Spleen (tissue), 13 donors: ENCODE measurements at places on chromosomes 5 and 9. TPM values are rescaled to one million over a fixed set of nuclear protein-coding genes. Genes with fewer than 3 reads are reported as not detected.

- DNase-seq: no peak
These were observed 37.8 kb downstream of the EBF1 start for GRCh38 chr5:159061834-159062474.

- DNase-seq: no peak
These were observed 249.7 kb upstream of the MAP3K1 start for GRCh38 chr5:56565644-56566043.

The PTPRD gene
- 7.3 TPM for total RNA-seq

The LRRC70 gene
- total RNA-seq: 14.7 TPM

The ADAMTSL1 gene
- 3.9 TPM for total RNA-seq

- no peak for DNase-seq
These were observed 56.3 kb downstream of the GDA start for GRCh38 chr9:72205513-72205912.

- no peak for DNase-seq
These were observed 31.7 kb downstream of the ZDHHC21 start for GRCh38 chr9:14661421-14662059.

DNA sequence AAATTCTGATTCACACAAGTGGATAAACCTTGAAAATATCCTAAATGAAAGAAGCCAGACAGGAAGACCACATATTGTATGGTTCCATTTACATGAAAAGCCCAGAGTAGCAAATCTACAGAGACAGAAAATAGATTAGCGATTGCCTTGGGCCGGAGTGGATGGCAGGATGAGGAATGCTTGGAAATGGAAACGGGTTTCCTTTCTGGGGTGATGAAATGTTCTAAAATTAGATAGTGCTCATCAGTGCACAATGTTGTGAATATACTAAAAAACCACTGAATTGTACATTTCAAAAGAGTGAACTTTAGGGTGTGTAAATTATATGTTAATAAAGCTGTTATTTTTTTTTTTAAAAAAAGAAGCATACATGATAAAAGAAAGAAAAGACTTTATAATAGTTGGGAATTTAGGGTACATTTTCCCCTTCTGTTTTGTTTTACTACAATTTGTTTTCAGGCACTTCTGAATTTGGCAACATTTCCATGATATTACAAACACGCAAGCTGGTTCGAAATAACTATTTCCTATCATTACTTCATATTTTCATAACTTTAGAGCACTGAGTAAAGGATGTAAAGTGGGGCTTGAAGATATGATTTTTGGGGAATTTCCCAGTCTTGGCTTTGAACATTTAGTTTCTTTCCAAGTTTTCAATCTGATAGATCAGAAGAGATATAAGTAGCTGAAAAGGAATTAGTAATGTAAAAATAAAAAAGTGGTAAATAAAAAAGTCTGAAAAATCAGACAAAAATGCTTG lies 23.9 kb downstream of the SLC35A4 start:
- DNase-seq: no peak

The REXO4 gene
- 21.5 TPM for total RNA-seq

GRCh38 chr9:93203718-93204469 lies 20.0 kb downstream of the WNK2 start:
- DNase-seq: peak; percentile 66

GRCh38 chr5:97009212-97009898 lies 73.5 kb downstream of the LNPEP start:
- no peak for DNase-seq

The SPINK7 gene
- total RNA-seq: not detected

DNA sequence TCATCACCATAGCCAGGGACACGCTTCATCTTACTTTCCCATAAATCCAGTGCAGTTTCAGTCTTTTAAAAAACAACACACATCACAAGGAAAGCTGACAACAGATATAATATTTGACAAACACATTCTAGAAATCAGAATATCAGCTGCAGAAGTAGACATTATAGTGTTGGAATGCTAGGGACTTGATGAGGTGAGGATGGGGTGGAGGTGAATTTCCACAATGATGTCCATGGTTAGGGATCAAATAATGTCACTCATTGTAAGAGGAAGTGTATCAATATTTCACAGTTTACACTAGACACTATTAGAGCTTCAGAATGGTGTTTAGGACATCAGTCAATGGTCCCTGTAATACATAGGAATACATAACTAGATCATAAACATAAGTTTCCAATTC lies 7.0 kb downstream of the FST start:
- DNase-seq: no peak

DNA sequence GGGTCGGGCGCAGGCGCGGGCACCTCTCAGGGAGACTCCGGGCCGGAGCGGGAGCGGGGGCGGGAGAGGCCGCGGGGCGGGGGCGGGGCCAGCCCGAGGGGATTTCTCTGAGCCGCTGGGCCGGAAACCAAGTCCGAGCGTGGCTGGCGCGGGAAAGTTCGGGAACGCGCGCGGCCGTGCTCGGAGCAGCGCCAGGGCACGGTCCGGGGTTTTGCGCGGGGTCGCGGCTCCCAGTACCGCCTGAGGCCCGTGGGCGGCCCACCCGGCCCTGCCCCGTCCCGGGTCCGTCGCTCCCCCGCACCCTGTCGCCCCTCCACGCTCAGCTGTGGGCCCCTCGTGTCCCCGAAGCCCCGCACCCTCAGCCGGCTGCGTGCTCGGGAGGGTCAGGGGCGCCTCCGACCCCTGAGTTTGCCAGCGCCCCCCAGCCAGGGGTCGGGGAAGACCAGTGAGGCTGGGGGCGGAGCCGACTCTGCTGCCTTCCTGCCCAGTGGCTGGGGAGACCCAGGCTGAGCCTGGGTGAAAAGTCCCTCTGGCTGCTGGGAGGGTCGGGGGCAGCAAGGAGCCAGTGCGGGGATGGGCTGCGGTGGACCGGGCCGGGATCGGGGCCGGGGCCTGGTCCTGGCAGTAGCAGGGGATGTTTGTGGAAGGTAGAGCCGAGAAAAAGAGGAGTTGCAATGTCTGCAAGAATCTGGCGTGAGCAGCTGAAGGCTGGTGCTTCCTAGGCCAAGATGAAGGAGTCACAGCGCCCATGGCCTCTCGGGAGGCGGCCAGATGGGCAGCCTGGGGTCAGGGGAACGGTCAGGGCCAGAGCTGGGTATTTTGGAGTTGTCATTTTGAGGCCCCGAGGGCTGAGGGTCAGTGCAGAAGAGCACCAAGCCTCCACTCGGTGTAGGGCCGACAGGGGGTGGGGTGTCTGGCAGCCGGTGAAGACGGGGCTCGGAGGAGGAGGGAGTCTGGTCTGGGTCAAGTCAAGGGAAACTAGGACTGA lies 588 bp downstream of the TRAF2 start:
- DNase-seq: no peak

GRCh38 chr5:173463207-173463606 lies 135.0 kb upstream of the STC2 start:
- no peak for DNase-seq

The FAM169A gene
- 8.1 TPM for total RNA-seq

The UGCG gene
- 62.8 TPM for total RNA-seq

The MYMK gene
- total RNA-seq: not detected

- DNase-seq: no peak
These were observed 526.5 kb downstream of the KIF4B start for GRCh38 chr5:155540000-155540595.

DNA sequence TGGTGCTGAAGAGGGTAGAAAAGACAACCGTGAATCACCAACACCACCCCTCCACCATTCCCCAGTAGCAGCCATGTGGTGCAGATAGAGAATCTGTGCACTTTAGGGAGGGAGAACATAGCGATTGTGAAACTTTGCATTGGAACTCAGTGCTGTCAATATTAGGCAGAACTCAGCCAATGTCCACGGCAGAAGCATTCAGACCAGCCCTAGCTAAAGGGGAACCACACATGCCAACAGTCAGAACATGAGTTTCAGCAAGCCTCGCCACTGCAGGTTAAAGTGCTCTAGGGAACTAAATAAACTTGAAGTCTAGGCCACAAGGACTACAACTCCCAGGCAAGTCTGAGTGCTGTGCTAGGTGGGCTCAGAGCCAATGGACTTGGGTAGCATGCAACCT lies 38.5 kb upstream of the DEPDC1B start:
- no peak for DNase-seq

GRCh38 chr9:4805191-4805918 lies 12.6 kb downstream of the RCL1 start:
- DNase-seq: no peak

- DNase-seq: no peak
These were observed 7.9 kb downstream of the TRMT10B start for GRCh38 chr9:37761511-37761910.

The GARIN3 gene
- total RNA-seq: not detected

- no peak for DNase-seq
These were observed 14.9 kb upstream of the FEM1C start for GRCh38 chr5:115559524-115559923.

- DNase-seq: no peak
These were observed 284.2 kb upstream of the IRX1 start for GRCh38 chr5:3311433-3311832.

- no peak for DNase-seq
These were observed 178.5 kb downstream of the NFIB start for GRCh38 chr9:14135421-14135820.

GRCh38 chr5:175892015-175892800 lies 20.8 kb downstream of the CPLX2 start:
- DNase-seq: no peak

The DRD1 gene
- not detected for total RNA-seq

DNA sequence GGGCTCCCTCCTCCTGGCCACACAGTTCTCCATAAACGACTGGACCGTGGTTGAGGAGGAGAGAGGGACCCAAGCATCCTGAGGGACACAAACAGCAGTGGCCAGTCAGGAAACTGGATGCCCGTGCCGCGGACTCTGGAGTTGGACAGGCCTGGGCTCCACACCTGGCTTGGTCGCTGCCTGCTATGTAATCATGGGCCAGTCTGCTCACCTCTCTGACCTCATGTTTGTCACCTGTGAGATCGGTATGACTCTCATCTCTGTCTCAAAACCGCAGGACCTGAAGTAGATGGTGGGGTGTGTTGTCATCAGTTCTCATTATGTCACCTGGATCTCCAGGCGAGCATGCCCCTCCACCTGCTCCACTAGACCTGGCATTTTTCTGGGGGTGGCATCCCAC lies 14.5 kb downstream of the CXXC5 start:
- no peak for DNase-seq

GRCh38 chr5:1514027-1514818 lies 9.5 kb downstream of the LPCAT1 start:
- peak; percentile 75 for DNase-seq

DNA sequence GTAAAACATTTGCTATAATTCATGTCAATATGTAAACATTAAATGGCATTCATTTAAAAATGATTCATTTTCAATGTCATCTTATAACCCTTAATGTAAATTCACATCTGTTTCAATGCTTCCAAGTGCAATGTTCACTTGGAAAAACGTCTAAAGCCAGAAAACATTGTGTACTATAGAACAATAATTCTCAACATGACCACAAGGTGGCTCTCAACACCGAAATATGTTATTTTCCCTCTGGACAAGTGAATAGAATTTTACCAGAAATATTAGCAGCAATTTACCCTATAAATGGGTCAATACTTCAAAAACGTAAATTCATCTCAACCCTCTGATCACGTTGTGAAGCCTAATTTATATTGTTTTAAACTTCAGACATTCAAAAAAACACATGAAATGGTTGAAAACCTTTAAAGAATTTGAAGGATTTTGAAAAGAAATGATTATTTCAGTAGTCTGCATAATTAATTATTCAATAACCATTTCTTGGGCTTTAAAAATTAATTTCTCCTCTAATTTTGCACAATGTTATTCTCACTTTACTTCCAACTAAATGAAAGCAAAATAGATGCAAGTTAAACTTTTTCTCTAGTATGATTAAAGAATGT lies 11.0 kb downstream of the CDH10 start:
- no peak for DNase-seq
